Stimulated activated CD8-positive, alpha-beta memory T cell treated with anti-CD3 and anti-CD28 coated beads, Interleukin-12 subunit alpha, Interleukin-12 subunit beta, amount 100 ng/mL, for 4 hours (primary cell): ENCODE measurements at places on chromosomes 3 and 15.

GRCh38 chr3:48241796-48242455 lies 1.0 kb downstream of the ZNF589 start:
- no peak for DNase-seq

DNA sequence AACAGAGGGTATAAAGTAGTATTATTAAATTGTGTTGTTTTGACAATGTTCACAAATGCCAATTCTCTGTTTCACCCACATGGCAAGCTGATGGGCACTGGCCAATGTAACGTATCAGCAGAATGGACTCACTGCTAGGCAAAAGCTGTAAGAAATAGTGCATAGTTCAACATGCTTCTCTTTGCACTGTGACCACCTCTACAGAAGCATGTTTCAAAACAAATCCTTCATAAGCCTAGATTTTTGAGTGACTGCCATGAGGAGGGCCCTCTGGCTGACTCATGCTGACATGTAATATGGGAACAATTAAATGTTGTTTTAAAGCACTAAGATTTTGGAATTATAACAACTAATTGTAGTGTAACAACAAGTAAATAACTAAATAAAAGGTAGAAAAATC lies 3.2 kb downstream of the GBE1 start:
- no peak for DNase-seq

GRCh38 chr3:149340310-149340933 lies 7.0 kb upstream of the TM4SF18 start:
- DNase-seq = no peak

DNA sequence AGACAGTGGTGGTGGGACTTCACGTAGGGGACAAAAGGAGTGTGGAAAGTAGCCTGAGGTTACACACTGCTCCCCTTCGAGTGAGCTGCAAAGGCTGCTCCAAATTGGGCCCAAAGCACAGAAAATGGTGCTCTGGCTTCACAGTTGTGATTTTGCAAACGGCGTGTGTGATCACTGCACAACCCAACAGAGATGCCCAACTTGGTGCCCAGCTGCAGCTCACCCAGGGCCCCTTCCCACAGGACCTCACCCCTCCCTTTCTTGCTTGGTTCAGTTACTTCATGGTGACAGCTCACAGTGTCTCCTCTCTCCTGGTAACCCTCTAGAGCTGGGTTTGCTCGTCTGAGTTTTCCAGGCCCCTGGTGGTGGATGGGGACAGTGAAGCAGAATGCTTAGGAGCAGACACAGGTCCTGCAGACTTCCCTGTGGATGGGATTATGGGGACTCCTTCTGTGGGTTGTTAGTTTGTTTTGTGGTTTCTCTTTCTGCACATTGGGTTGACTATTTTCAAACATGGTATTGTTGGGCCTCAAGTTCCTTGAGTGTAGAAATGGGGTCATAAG lies 98.3 kb downstream of the TOP2B start:
- no peak for DNase-seq

- no peak for DNase-seq
These were observed 503.9 kb downstream of the MAGI1 start for GRCh38 chr3:65534805-65535204.

DNA sequence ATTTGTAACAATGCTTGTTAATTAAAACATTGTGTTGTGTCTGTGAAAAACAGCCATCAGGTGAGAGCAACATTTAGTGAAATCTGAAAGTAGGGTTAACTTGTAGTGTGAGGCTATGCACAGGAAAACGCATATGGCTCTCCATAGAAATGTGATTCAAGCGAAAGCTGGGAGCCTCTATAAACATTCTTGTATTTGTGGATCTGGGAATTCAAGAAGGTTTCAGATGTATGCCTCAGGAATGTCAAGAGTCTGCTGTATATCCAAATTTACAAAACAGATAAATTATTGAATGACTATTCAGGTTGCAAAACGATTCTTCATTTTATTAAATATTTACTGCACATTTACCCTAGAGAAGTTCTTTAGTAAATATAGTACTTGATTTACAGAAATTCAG lies 166.0 kb downstream of the THSD4 start:
- no peak for DNase-seq

- DNase-seq = no peak
These were observed 518.5 kb upstream of the CADM2 start for GRCh38 chr3:84440291-84440690.
